ENCODE measurements at places on chromosomes 6 and 20.

DNA sequence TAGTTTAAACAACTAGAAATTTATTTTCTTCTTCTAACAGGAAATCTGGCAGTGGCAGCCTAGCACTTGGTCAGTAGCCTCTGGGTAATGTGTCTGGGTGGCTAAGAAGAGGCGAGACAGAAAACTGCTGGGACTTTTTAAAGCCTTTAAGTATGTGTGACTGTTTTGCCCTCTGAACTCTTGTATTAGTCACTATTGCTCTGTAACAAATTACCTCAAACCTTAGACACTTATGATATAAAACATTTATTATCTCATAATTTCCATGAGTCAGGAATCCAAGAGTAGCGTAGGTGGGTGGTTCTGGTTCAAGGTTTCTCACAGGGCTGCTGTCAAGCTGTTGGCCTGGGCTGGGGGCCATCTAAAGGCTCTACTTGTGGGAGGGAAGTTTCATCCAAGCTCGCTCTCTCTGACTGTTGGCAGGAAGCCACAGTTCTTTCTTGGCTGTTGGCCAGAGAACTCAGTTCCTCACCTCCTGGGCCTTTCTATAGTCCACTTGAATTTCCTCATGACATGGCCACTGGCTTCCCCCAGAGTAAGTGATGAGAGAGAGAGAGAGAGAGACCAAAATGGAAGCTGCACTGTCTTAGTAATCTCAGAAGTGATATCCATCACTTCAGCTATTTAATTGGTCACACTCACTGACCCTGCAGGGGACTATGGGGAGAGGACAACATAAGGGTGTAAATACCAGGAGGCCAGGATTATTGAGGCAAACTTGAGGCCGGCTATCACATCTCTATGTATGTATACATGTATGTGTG is 17.4 kb upstream of the TBC1D22B start:
- DNase-seq = peak; percentile 76

GRCh38 chr6:30687659-30688431 is 1.4 kb upstream of the PPP1R18 start:
- DNase-seq = no peak

DNA sequence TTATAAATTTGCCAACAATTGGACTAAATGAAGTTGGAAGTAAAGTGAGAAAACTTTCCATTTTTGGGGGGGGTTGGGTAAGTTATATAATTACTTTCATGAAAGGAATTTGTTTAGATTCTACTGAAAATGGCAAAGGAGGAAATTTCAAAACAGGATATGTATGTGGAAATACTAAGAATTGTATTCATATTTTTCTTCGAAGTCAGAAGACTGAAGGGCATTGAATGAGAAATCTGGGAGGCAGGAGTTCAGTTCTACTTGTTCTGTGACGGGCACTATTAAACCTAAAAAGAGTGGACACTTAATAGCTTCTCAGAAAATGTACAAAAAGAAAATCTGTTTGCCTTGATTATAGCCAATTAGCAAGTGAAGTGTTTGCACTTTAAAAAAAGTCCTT is 114.7 kb downstream of the PRIM2 start:
- no peak for DNase-seq

DNA sequence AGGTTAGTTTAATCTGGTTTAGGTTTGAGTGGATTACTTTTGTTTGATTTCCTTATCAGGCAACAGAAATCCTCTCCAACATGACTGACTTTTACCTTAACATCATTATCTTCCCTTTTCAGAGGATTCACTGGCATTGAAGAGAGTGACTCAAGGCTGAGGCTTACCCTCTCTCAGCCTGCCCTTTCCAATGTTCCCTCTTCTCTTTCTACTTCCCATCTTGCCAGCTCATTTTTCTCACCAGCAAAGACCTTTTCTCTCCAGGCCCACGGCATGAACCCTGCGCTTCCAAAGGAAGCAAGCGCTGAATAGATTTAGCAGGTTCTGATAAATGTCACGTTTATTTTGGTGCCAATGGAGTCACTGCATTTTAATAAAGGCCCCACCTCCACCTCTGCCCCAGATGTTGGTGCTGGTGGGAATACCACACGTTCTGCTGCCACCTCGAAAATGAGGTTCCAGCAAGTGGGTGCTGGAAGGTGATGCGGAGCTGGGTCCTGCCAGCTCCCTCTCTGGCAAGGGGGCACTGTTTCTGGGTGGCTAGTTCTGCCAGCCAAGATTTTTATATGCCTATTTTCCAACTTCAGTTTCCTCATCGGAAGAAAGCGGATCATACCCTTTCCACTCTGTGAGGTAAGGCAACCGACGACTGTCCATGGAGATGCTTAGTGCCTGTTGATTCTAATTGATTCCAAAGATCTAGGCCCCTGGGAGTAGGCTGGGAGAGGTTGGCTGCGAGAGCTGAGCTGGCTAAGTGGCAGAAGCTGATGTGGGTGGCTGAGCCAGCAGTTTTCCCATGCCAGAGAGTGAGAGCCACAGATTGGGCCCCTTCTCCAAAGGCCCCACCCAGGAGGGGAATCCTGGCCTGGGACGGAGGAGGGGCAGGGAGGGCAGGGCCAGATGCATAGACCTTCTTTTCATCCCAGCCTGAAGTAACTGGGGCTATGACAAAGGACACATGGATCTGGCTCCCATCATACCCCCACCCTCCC is 87.7 kb upstream of the MAFB start:
- no peak for DNase-seq

GRCh38 chr20:4457566-4458543 is 263.9 kb upstream of the PRND start:
- DNase-seq = no peak

- no peak for DNase-seq
Observed at GRCh38 chr20:38304845-38305447, 990 bp downstream of the BPI start.

DNA sequence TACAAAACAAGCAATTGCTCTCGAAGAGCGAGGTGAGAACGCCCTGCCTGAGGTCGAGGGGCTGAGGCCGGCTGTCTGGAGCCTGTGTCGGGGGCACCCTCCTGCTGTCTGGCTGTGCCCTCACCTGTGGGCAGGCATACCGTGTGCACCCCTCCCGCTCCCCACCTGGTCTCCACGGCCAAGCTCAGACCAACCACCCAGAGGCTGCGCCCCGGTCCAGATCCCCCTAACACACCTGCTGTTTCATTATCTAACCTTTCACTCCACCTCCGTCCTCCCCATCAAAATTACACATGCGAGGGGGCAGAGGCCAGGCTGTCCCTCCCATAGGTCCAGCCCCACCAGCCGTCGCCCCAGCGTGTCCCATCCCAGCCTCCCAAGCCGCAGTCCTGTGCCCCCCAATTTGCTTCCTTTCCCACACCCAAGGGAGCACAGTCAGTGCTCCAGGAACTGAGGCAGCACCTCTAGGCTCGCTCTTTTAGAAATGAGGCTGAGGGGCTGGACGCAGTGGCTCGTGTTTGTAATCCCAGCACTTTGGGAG is 35.2 kb downstream of the NTSR1 start:
- no peak for DNase-seq

- DNase-seq = no peak
Observed at GRCh38 chr6:115932481-115932880, 128.2 kb downstream of the FRK start.

DNA sequence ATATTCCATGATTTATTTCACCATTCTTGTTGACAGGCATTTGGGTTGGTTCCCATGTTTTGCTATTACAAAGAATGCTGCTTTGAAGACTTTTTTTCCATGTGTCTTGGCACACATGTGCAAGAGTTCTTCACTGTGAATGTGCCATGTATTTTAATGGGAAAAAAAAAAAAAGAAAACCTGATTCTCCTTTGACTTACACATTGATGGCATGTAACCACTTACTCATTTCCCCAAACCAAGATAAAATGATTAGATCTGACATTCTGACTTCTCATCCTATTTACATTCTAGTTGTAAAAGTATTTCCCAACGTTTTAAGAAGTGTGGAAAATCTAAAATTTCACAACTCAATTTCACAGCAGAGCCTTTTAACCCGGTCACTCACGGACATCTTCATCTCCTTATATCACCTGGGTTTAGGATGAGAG is 4.4 kb downstream of the CAP2 start:
- DNase-seq = no peak

DNA sequence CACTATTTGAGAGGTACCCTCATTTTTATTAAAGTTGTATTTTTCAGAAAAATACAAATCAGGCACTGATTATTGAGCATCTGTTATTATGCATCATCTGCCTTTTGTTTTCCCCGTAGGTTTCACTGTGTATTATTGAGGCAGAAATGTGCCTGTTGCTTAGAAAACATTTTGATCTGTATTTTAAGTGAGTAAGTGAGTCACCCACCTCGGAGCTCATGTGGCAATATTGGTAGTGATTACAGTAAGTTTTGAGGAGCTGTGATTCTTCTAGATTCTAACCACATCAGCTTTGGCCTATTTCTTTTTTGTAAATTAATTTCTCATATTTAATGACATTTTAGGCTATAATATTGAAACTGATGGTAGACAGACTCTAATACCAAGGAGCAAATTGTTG is 59.6 kb upstream of the LAMP5 start:
- DNase-seq = no peak
